T follicular helper cell (primary cell): ENCODE measurements at places on chromosomes 11 and 22.

DNA sequence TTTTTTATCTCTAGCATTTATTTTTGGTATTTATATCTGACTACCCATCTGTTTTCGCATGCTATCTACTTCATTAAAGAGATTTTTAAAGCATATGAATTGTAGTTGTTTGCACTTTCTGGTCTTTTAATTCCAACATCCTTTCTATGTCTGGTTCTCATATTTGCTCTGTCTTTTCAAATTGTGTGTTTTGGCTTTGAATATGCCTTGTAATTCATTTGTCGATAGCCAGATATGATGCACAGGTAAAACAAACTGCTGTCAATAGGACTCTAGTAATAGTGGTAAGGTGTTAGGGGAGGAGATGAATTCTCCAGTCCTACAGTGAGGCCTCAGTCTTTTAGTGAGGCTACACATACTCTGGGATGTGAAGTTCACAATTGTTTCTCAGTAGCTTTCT is 530.8 kb upstream of the CCDC179 start:
- DNase-seq, result no peak

DNA sequence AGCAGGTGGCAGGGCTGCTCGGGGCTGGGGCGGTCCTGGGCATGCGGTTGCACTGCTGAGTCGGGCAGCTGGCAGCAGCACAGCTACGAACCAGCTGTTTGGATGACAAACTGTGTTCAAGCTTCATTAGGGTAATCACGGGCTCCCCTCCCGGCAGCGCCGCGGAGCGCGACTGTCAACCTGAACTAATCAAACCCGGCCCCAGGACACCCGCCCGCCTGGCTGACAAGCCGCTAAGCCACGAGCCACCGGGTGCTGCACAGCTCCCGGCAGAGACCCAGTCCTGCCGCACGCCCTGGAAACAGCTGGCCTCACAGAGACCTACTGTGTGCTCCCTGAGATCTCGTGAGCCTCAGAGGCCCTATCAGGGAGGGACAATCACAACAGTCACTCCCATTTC is 60.6 kb upstream of the TCF20 start:
- DNase-seq, result no peak

- DNase-seq, result no peak
These were observed 5.4 kb downstream of the ARAP1 start for GRCh38 chr11:72746821-72747220.

GRCh38 chr22:27312966-27313855 is 488.3 kb downstream of the MN1 start:
- DNase-seq, result no peak

DNA sequence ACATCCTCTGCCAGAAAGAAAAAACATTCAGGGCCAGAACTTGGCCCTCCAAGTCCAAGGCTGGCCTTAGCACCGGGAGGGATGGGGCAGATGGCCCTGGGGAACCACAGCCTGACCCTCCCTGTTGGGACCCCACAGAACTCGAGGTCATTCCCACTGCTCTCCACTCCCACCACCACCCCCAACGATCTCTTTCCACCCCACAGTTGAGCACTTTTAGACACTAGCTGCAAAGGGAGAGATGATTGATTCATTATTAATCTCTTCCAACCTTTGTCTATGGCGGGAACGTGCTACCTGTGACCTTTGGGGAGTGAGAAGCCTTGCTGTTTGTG is 869.7 kb downstream of the BRD1 start:
- no peak for DNase-seq

- no peak for DNase-seq
These were observed 89.2 kb upstream of the E2F8 start for GRCh38 chr11:19329970-19330369.

DNA sequence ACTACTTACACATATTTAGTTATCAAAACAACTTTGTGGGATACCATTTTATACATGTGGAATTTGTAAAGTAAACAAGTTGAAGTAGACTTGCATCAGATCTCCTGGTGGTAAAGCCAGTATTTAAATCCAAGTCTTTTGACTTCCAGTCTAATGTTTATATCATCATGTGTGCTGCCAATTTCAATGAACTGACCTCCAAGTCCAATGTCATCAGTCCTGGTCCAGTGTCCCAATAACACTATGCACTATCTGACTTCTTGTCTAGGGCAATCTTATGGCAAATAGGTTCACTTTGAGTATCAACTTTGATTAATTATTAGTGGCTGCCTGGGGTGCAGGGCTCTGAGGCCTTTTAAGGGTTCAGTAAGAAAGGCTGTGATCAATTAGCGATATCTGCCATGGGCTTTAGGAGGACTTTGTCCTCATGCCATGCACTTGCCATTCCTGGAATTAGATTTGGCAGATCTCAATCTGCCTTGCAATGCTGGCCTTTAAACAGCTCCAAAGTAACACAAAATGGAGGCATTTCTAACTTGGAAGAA is 9.6 kb upstream of the PTS start:
- no peak for DNase-seq
